ENCODE measurements at places on chromosomes 5 and 9.

- no peak for DNase-seq
These were observed 114.3 kb upstream of the PCSK5 start for GRCh38 chr9:75775966-75776691.

- no peak for DNase-seq
These were observed 61.7 kb downstream of the SLC38A9 start for GRCh38 chr5:55650386-55650785.

- DNase-seq, result no peak
These were observed 56.1 kb downstream of the LRRTM2 start for GRCh38 chr5:138819081-138819480.

DNA sequence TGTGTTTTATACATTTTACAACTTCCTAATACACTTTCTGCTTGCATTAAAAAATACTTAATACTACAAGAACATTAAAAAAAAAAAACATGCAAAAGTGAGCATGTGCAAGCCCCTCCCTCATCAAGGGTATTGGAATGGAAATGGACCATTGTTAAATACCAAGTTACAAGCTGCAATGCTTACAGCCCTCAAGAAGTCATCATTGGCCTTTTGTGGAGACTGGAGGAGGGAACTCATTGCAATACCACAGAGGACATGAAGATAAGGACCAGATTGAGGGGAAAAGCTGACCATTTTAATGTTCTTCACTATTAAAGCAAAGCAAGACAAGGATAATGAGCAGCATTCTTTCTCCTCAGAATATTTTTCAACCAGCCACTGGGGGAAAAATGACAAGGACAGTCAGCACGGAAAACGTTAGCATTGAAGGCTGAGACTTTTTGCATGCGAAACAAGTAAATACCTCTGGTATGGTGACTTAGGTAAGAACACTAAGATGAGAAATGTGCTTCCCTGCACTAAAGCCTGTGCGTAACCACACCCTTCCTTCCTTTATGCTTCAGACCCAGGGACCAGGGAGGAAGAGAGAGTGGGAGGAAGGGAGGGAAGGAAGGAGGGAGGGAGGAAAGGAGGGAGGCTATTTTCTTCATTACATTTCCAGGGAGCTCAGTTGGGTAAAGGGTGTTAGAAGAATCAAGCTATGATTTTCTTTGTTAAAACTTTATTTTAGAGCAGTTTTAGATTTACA is 141.1 kb upstream of the RAPGEF1 start:
- DNase-seq, result no peak

GRCh38 chr5:42377496-42377895 is 45.7 kb upstream of the GHR start:
- no peak for DNase-seq

- no peak for DNase-seq
These were observed 16.5 kb downstream of the RICTOR start for GRCh38 chr5:39057734-39058133.

All from RCC 7860 (cell line).